ENCODE measurements at places on chromosomes 5 and 9. TPM values are rescaled to one million over a fixed set of nuclear protein-coding genes. Genes with fewer than 3 reads are reported as not detected.

- DNase-seq, result no peak
Measured at GRCh38 chr5:162852134-162852533, 585.3 kb upstream of the CCNG1 start.

GRCh38 chr5:33944543-33945132, 8.5 kb downstream of the RXFP3 start:
- DNase-seq, result no peak

- DNase-seq, result no peak
Measured at GRCh38 chr5:69242215-69242927, 7.7 kb downstream of the CDK7 start.

DNA sequence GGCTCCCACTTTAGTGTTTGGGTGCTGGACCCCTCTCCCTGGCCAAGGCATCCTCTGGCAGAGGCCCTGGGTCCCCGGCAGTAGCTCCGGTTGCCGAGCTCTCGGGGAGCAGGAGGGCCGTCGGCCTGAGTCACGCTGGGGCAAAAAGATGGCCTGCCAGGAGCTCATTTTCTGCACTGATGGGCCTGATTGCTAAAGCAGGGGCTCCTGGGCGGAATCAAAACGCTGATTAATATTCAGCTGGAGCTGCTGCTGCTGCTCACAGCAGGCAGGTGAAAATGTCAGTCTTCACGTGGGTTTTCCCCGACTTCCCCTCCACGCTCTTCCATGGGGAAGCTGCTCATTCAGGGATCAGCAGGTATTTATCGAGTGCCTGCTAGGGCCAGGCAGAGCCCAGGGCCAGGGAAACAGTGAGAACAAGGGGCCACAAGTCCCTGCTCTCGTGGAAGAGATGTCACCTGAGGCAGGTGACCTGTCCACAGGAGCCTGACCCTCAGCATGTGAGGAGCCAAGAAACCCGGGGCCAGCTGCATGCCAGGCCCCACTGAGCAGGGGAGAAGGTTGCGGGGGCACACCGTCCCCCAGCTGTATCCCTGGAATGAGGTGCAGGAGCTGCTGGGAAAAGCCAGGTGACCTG, 22.1 kb downstream of the LAMC3 start:
- DNase-seq, result no peak

DNA sequence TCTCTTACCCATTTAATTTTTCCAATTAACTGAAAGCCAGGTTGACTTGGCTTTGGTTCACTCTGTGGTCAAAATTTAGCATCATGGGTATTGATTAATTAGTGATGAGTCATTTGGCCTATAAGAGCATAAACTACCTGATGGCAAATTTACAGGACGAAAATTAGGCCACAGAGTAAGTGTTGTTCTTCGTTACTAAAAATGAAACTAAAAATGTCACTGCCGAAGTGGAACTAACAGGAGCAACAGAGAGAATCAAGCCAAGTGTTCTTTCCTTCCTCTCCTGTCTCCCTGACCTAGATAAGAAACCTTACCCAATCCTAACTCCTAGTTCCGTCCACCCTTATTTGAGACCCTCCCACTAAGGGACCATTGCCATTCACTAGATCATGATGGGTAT, 176.9 kb downstream of the RAB3C start:
- no peak for DNase-seq

- no peak for DNase-seq
Measured at GRCh38 chr5:165076686-165077085, 1571.3 kb downstream of the MAT2B start.

DNA sequence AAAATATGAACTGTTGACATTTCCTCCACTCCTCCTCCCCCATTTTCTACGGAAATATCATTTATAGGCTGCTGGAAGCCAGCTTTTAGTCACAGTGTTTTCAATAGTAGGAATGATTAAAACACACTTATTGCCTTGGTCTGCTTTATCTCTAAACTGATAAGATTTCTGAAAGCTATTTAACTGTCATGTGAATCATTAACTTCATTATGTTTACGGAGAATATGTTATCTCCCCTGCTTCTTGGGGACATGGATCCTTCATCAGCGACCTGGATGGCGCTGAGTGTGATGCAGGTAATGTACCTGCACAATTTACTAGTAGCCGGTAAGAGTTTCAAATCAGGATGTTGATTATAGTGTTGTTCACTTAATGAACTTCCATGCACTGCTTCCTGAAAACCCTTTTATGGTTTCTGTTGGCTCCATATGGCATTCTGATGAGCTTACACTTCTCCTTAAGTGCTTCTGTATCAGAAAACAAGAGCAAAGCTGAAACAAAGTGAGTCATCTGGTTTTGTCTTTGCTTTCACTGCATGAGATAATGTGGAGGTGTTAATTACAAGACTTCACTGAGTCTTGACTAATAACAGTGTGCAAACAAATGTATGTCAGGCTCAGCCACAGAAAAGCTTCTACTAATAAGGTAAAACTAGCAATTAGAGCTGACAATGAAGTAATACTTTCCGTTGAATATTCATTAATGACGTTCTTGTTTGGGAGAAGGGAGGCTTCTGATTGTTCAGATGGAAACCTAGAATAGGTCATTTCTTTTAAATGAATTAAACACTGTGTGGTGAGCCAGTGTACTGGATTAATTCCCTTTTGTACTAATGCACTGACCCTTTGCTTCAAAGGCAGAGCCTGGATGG, 162.4 kb upstream of the ZNF608 start:
- no peak for DNase-seq

DNA sequence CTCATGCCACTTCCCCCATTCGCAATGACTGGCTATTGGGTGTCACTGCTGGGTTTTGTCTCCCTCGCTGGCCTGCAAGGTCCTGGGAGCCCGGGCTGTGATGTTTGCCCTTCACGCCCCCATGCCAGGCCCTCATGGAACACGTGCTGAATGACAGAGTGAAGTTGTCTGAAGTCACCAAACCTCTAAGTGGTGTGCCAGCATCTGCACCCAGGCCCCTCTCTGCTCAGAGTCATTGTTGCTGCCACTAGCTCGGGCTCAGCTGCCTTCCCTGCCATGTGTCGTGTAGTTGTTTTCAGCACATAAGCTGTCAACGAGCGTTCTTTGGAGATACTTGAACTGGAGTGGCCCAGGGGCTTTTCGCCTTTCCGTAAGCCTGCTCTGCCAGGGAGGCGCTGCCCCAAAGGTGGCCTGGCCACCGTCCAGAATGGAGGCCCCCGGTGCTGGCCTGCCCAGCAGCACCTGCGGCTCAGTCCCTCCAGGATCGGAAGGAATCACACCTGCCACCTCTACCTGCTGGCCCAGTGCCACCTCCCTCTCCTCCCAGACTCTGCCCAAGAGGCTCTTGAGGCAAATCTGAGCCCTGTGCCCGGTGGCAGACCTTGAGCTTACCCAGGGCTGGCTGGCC, 250.1 kb downstream of the PBX3 start:
- peak; percentile 38 for DNase-seq

DNA sequence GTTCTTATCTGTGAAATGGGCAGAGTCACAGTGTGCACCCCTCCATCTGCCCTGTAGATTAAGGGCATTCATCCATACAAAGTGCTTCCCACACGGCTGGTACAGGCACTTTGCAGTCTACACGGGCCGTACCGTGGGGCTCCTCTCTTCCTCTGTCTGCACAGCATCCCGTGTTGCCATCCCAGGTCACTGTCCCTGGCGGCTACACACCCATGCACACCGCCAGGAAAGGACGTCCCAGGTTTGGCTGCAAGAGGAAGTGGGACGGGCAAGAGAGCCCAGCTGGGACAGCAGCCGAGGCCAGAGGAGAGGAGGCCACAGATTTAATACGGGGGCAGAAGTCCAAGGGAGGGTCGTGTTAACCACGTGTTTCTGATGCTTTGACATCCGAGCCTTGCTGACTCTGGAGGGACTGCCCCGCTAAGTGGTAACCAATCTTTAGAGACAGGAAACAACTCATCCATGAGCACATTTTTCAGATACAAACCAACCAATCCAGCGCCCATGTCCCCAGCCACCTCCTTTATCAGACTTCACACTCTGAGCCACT, 120.0 kb downstream of the ZNF354C start:
- DNase-seq, result no peak

GRCh38 chr9:107667231-107668070, 177.9 kb upstream of the KLF4 start:
- DNase-seq, result no peak

DNA sequence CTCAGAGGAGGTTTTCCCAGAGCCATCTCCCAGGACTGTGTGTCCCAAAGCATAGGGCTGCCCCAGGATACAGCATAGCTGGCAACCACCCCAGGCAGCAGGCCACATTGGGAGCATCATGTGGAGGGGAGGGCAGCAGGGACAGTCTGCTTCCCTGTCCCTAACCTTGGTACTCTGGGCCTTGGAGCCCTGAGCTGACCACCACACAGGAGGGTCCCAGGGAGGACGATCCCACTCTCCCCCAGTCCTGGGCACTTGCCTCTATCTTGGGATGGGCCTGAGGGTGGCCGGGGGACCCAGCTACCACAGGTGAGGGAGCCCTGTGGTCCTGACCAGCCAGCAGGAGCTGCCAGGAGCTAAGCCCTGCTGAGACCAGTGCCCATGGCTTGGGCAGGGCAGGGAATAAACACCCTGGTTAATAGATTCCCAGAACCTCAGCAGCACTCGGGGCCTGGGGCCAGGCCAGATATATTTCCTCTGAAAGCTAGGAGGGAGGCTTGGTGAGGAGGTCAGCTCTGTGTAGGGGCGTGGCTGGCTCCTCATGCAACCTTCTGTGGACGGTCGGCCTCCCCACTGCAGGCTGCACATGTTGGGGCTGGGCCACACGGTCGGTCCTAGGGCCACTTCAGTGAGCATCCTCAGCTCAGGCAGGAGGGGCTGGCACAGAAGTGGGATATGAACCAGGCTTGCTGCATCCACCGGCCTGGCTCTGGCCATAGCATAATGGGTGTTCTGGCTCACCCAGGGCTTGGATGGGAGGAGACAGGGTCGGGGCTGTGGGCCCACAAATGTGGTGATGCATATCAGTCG, 4.2 kb downstream of the NINJ1 start:
- peak; percentile 88 for DNase-seq

DNA sequence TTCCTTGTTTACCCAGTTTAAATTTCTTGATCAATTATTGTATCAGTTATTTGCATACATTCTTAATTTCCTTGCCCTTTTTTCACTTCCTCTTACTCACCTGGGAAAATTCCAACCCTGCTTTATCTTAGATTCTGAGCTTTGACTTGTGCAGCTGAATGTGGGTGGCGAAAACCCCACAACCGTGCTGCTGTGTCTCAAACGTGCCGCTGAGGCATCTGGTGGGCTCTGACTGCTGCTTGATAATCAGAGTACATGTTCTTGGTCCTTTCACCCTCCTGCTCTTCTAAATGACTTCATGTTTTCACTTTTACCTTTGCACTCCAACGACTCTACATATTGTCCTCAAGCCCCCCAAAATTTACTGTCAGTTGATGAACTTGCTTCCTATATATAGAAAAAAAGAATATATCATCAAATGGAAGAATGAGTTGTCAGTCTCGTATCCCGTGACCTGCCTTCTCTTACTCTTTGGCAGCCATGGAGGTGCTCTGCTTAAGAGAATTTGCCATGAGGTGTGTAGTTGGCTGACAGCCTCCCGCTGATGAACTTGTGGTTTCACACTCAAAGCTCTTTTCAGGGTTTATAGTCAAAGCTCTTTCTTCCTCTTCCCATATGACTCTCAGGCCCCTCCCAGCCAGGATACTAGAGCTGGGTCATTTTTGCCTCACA, 14.0 kb upstream of the JAK2 start:
- no peak for DNase-seq

DNA sequence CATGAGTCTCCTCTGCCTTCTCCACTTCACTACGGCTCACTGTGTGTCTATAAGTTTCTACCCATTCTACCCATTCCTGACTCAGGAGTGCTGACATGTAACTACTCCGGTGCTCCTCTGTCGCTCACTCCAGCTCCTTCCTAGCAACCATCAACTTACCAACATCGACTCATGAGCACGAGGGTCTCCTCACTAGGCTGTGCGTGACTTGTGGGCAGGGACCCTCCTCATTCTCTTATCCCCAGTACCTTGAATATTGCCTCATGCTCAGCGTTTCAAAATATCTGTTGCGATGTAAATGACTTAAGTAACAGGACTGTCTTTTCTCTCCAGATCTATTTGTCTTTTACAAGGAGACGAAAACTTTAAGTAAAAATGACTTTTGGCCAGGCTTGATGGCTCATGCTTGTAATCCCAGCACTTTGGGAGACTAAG, 73.1 kb downstream of the BASP1 start:
- no peak for DNase-seq

- no peak for DNase-seq
Measured at GRCh38 chr5:44714871-44715561, 93.7 kb upstream of the MRPS30 start.

DNA sequence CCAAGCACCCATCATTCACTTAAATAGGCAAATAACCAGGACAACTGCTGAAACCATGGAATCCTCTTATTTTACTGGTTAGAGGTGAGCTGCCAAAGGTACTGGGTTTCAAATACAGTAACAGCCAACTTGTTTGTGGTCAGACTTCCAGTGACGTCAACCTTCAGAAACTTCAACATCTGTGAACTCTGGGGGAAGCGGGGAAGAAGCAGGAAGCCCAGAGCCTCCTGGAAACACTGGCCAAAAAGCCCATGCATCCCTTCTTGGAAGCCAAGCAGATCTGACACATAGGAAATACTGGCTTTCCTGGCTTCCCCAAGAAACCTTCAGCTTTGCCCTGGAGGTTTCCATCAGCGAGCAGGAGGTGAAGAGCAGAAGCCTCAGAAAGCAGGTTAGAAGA, 4.9 kb upstream of the FRRS1L start:
- no peak for DNase-seq

DNA sequence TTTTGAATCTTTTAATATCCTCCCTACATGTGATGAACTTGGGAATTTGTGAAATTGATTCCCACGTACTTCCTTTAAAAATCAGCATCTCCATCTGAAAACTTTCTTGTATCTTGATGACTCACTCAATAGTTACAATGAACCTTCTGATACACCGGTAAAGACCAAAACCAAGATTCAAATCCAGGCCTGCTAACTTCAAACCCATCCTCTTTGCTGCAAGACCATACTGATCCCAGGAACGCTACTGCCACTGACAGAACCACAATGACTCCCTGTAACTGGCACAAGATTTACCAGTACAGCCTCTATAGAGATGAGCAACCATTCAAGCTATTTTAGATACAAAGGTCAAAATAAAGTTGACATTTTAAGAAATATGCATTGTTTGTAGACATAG, 332.9 kb downstream of the DNAH5 start:
- no peak for DNase-seq

Gene TRIM7
- 1.2 TPM for total RNA-seq

Gene LECT2
- total RNA-seq, result not detected

Gene SLC45A2
- not detected for total RNA-seq

Gene IFNE
- total RNA-seq, result not detected

Gene TNFSF15
- 10.7 TPM for total RNA-seq

Gene TBCA
- total RNA-seq, result 206 TPM

Gene UAP1L1
- total RNA-seq, result 5.7 TPM

Gene SMIM3
- total RNA-seq, result 29.6 TPM

Gene PCDHA4
- total RNA-seq, result 1.1 TPM
